ACHN (cell line): ENCODE measurements at places on chromosomes 4 and X.

GRCh38 chrX:39750848-39751247 lies 346.9 kb downstream of the BCOR start:
- DNase-seq: no peak

- DNase-seq: no peak
Observed at GRCh38 chr4:156672492-156673305, 298.9 kb downstream of the PDGFC start.

GRCh38 chr4:148310756-148311155 lies 131.5 kb downstream of the NR3C2 start:
- no peak for DNase-seq

DNA sequence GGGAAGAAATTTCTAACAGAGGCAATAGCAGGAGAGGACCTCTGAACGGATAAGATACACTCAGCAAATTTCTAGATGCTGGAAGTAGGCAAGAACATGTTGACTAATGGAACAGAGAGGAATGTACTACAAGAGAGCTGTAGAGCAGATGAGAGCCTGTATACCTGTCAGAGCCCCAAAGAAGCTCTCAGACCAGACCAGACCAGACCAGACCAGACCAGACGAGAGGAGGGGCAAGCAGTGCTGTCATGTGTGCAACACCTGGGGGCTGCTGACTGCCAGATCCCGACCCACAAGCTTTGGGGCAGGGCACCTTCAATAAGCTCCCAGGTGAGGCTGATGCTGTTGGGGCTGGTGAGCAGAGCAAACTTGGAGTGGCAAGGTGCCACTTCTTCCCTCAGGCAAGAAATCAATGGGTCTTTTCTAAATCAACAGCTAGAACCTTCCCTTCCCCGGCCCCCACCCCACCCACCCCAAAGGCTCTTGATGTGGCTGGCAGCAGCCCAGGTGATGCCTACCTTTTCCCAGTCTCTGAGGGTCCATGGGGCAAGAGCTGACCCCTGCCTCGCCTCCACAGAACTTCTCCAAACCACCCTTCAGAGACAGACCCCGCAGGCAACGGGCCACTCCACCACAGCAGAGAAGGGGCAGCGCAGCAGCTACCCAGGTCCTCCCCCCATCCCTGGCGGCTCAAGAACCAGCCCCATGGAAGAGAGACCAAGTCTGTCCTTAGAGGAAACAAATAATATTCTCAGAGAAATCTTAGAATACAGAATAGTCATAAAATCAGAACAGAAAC lies 32.7 kb downstream of the MECP2 start:
- no peak for DNase-seq

- peak; percentile 5 for DNase-seq
Observed at GRCh38 chr4:169080981-169081380, 70.9 kb upstream of the CBR4 start.

GRCh38 chr4:140523370-140523856 lies 555 bp upstream of the ELMOD2 start:
- DNase-seq: no peak

DNA sequence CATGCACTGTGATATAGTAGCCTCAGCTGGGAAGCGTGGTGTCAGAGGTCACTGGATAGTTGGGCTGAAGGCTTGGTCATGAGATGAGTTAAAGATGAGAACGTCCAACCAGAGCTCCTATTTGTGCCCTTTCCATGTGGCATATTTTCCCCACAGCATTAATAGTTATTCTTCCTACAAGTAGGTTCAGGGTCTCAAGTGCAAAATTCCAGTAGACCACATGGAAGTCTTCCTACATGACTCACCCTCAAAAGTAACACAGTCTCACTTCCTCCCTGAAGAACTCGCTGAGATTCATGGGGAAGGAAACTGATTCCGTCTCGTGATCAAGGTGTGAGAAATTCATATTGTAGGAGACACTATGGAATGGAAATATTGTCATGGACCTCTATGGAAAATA lies 1212.5 kb upstream of the PRKX start:
- no peak for DNase-seq

DNA sequence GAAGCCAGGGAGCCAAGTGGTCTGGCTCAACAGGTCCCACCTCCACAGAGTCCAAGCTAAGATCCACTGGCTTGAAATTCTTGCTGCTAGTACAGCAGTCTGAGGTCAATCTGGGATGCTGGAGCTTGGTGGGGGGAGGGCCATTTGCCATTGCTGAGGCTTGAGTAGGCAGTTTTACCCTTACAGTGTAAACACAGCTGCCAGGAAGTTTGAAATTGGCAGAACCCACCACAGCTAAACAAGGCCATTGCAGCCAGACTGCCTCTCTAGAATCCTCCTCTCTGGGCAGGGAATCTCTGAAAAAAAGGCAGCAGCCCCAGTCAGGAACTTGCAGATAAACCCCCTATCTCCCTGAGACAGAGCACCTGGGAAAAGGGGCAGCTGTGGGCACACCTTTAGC lies 84.9 kb downstream of the EDA2R start:
- DNase-seq: no peak

- DNase-seq: no peak
Observed at GRCh38 chr4:3614731-3614980, 82.4 kb upstream of the LRPAP1 start.

DNA sequence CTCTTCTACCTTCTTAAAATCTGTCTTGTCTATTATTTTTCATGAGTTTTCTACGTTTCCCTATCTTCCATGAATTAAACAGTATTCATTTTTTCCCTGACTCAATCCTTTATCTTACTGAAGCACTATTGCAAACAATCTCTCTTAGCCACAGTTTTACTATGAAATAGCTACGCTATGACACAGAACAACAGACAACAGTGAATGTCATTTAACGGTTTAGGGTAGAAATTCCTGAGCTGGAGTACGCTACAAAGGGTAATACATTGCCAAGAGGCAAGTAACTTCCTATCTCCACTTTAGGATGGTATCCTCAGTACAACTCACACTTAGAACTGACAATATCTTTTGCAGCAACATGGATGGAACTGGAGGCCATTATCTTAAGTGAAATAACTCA lies 552.6 kb downstream of the INPP4B start:
- no peak for DNase-seq

- no peak for DNase-seq
Observed at GRCh38 chr4:88820698-88821415, 123.2 kb upstream of the NAP1L5 start.

- DNase-seq: no peak
Observed at GRCh38 chr4:1217366-1217765, 31.6 kb downstream of the CTBP1 start.

GRCh38 chr4:52873861-52874343 lies 11.8 kb downstream of the RASL11B start:
- no peak for DNase-seq

GRCh38 chrX:119516157-119516702 lies 48.0 kb downstream of the SLC25A5 start:
- peak; percentile 55 for DNase-seq

DNA sequence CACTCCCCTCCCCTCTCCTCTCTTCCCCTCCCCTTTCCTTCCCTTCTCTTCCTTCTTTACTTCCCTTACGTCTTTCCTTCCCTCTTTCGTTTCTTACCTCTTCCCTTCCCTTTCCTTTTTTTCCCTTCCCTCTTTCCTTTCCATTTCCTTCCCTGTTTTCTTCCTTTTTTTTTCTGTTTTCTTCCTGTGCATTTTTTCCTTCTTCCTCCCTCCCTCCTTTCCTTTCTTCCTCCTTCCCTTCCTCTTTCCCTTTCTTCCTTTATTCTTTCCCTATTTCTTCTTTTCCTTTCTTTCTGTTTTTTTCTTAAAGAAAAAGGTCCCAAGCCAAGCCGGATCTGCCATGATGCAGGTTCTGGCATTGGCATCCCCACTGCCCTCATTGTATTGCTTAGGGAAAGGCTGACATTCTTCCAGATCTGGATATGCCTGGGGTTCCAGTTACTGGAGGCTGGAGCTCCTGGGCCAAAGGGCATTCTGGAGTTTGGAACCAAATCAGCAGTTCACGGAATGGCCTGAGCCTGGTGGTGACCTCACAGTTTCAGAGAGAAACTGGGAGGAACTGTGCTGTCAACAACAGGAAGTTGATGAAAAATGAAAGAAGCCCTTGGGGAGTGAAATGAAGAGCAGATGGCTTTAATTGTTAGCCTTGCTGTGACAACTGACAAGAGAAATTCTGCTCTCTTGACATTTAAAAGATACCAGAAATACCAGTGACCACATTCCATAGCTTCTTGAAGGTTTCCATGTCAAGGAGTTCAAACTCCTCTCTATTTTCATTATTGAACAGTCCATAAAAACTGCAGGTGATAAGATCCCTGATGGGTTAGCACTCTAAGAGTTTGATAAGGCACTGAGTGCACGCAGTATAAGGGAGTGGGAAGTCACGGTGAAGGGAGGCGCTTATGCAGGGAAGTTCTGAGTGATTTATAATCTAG lies 622.1 kb downstream of the SPRY1 start:
- DNase-seq: no peak

DNA sequence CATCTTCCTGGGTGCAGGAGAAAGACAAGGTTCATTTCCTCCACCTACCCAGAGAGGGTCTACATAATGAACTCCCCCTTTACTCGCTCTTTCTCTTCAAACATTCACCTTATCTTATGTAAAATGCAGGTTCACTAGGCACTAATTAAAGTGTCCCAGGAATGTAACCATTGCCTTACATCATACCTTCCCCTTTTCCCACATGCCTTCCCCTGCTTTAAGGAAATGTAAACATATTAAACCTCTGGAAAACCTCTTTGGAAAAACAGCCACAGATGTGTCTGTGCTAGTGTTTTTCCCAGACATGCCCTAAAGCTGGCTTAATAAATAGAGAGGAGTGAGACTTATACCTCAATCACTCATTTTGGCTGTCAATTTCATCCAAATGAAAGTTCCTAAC lies 15.8 kb downstream of the TBC1D9 start:
- DNase-seq: no peak
